ENCODE measurements at places on chromosomes 4 and X.

DNA sequence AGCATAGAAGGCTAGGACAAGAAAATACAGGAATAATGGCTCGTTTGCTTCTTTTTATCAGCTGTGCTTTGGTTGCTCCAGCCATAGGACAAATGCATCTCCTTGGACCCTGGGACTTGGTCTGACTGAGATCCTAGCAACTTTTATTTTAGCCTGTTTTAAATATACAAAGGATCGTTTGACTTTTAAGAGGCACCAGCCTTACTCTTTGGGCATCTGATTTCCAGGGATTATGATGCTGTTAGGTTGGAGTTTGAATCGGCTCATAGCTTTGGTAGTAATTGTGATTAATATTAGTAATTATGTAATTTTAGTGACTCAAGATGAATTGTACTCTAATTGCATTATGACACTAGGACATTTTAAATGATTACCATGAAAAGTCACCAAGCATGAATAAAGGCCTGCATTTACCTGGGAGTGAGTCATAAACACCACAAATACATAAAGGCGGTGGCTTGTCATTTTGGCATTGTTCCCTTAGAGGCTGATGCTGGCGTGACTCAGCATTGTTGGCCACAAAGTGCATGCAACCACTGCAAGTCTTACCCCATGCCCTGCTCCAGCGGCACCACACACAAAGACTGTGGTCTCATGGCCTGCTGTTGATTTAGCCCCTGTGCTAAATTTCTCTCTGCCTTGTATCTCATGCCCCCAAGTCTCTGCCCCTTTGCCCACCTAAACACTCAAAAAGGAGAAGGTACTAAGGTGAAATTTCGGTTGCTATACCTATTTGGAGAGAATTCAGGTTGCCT, 12.4 kb downstream of the GPAT3 start:
- peak; percentile 92 for DNase-seq

- DNase-seq, result peak; percentile 89
These were observed 29.6 kb downstream of the TRIM2 start for GRCh38 chr4:153233761-153234371.

DNA sequence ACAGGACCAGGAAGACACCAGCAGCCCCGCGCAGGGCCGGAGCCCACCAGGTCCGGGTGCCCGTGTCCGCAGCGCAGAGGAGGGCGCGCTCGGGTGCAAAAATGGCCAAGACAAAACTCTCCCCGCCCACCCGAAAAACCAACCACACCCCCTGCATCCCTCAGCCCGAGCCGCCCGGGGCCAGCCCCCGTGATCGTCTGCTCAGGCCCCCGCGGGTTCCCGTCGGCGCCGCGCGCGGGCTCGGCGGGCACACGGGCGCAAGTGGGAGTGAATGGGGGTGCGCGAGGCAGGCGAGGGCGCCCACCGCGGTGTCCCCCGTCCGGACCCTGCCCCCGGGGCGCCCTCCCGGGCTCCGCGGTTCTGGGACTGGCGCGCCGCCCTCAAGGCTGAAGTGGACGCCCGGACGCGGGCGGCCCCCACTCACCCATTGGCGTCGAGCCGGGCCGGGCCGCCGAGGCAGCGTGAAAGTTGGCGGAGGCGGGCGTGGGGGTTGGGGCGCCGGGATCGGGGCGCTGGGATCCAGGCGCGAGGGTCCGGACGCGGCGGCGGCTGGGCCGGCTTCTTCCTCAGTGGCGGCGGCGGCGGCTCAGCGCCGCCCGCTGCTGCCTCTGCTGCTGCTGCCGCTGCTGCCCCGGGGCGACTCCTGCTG, 393 bp downstream of the SH3KBP1 start:
- DNase-seq, result no peak

GRCh38 chr4:19534159-19534558, 717.5 kb upstream of the SLIT2 start:
- DNase-seq, result no peak

DNA sequence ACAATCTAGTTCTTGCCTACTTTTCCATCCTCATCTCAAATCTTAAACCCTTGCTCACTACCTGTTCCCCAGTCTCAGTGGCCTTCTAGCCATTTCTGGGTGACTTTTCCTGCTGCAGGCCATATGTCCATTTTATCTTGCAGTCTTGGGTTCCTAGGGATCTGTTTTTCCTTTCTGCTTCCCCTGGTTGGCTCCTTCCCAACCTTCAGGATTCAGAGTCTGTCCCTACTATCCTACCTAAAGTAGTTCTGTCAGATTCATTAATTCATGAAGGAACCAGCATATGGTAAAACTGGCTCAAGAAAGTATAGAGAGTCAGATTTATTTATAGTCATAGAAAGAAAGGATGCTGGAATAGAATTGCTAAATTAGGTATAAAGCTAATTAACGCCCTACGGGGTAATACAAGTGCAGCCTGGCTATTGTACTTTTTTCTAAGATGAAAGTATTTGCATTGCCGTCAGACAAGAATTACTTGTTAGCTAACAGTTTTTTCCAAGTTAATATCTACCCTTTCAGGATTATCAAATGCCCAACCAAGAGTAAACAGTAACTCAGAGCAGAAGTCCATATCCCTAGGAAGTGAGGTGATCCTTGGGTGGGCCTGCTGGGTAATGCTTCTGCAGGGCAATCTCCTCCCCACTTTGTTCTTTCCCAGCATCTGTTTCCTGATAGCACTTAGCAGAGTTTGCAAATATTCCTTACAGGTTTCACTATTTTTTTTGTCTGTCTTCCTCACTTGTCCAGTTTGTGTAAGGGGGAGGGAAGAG, 63.6 kb downstream of the REPS2 start:
- DNase-seq, result no peak

DNA sequence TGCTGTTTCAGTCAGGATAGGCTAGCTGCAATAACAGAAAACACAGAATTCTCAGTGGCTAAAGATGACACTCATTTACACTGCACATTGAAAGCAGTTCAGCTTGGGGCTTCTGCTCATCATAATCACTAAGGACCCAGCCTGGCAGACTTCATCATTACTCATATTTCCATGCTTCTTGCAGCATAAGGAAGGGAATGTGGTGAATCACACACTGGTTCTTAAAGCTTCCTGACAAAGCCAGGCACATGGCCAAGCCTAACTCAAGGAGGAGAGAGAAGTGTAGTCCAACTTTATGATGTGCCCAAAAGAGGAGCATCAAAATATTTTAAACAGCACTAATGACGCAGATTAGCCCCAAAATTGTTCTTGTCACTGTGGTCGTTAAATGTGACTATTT, 186.5 kb downstream of the BANK1 start:
- DNase-seq, result peak; percentile 98

GRCh38 chr4:78656968-78657445, 105.4 kb downstream of the ANXA3 start:
- DNase-seq, result peak; percentile 17

DNA sequence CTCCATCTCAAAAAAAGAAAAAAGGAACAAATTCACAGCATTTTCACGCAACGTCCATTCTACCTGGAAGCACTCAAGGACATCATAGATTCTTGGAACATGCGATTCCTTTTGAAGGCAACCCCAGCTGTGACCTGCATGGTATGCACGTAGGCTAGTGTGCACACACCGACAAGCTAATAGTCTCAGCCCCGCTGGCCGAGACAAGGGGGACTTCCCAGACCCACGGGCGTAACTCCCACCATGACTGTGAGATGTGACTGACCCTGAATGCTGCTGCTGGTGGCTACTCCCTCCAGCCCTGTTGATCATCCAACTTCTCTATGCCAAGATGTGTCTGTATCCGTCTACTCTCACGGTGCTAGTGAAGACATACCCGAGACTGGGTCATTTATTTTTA, 78.3 kb downstream of the CRLF2 start:
- DNase-seq, result no peak

GRCh38 chr4:18754180-18754579, 732.6 kb upstream of the LCORL start:
- DNase-seq, result no peak

GRCh38 chr4:120922381-120923206, at the start of gene PRDM5:
TSS of gene PRDM5 (minus strand) at chr4:120922726. CDS start at chr4:120922608, 118 bp downstream.
- peak; percentile 69 for DNase-seq

GRCh38 chr4:73391774-73392173, 12.3 kb upstream of the ALB start:
- no peak for DNase-seq

DNA sequence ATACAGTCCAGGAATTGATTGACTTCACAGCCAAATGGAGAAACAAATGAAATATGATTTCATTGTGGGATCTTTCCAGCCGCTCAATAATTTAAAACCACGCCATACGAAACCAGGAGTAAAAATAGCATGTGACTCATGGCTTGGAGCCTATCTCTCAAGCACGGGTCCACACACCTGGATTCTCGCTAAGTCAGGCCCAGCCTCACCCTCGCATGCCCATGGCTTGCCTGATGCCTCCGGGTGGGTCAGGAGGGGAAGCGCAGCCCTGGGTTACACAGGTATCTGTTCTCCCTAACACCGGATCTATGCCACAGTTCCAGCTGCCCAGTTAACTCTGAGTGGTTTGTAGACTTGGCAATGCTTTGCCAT, 5.6 kb upstream of the ABLIM2 start:
- no peak for DNase-seq

DNA sequence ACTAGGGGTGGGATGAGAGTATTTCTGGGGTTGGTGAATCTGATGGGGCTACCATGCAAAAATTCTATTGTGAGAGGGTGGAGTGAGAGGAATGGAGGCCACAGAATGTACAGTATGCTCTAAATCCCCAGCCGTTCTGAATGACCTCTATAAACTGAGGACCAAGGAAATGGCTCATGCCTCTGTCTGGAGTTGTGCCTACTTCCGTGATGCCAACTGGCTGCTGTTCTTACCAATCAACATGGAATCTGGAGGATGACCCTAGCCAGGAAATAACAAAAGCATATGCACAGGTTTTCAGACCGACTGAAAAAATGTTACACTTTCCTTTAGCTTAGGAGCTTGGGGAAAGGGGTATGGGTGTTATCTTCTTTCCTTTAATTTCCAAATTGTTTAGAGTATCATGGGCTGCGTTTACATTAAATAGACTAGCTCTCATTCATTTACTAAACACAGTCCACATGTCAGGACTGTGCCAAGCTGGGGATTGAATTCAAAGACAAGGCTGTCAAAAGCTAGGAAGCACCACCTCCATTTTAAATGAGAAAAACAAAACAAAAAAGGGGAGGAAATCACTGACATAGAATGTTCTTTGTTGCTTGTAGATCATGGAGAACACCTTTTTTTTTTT, 20.2 kb upstream of the CCKAR start:
- DNase-seq, result no peak

DNA sequence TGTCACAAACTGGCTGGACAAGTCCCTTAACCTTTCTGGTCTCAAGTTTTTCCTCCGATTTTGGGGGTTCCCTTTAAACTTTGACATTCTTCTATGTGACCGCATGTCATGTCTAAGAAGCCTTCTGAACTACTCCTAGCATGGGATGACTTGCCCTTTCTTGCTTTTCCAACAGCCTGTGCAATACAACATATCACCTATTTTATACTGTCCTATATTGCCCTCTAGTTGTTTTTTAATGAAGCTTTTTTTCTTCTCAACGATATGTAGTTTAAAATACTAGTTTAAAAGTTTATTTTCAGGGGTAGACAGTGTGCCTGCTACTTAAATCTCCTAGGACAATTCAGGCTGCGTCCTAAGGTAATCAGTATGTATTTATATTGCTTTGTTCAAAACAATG, 1.0 kb upstream of the IGBP1 start:
- DNase-seq, result no peak

DNA sequence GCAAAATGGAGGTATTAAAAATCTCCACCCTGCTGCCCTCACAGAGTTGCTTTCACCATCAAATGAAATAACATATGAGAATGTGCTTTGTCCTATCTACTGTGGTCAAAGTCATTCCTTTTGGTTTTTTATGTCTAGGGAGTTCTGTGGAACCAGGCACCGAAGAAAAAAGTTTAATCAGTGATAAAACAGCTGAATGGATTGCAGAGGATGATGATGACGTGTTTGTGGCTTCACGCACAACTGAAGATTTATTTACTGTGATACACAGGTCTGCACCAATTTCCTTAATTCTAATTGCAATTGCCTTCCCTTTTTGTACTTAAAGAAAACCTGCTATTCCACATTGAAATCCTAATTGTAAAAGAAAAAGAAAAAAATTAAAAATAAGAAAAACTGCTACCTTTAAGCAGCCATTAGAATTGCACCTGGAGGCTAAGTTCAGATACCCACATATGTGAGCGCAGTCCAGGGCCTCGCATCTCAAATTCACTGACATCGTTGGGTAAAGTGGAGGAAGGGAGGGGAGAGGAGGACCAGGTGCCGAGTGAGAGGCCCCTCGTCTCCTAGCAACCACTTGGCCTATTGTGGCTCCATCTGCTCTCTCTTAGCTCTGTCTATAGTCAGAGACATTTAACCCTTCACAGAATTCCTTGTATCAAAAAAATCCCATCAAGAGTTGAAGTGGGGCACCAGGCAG, 10.5 kb upstream of the RTL5 start:
- no peak for DNase-seq

DNA sequence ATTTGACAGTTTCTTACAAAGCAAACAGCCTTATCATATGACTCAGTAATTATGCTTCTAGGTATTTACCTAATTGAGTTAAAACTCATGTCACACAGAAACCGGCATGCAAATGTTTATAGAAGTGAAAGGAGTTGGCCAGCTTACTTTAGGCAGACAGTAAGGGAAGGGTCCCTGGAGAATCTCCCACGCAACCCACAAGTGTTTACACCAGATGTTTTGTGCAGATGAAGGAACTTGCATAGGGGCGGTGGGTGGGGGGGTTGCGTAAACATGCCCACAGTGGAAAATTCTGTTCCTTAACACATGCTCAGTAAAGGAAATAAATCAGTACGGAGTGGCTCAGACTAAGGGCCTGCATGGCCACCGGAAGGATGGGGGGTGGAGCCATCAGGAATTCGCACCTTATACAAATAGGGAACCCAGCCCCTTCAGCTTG, 330.5 kb upstream of the AADAT start:
- peak; percentile 31 for DNase-seq

- no peak for DNase-seq
These were observed 76.8 kb downstream of the RNF150 start for GRCh38 chr4:141056473-141056872.

DNA sequence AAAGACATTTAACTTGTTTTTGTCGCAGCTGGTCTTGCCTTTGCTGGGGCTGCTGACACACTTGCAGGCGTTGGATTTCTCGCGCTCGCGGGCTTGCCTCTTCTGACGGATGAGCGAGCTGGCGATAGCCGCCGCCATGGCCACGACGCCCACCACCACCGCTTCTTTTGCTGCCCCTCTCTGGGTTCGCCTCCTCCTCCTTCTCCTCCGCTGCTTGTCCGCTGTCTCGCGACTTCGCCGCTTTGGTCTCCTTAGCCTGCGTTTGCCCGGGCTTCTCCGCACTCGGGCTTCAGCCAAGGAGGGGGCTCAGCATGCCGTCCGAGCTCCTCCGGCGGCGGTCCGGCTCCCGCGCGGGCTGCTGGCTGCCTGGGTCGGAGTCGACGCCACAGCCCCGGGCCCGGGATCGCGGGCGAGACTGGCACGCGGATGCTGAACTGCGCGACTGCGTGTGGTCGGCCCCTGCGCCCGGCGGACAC, 613 bp downstream of the FGF13 start:
- no peak for DNase-seq

- DNase-seq, result no peak
These were observed 58.5 kb downstream of the RTL9 start for GRCh38 chrX:110417128-110417527.

- no peak for DNase-seq
These were observed 1089.8 kb downstream of the PCDH18 start for GRCh38 chr4:136442447-136442846.
